ENCODE measurements at places on chromosomes 2 and 18.

- no peak for DNase-seq
Observed at GRCh38 chr2:174210862-174211261, 37.5 kb downstream of the OLA1 start.

DNA sequence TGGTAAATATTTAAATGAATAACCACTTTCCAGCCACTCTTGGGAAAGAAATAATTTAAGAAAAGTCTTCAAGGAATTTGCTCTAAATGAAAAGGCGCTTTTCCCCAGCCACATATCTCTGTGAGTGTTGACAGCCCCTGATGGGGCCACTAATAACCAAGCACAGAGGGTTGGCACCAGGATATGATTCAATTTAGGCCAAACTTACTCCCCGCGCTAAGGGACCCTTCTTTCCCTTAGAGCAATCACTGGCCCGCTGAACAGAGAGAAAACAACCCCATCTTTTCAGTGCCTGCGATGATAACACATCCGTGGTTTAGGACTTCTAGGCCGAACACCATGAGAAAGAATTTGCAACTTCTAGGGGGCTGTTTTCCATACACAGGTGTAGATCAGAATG is 310.8 kb downstream of the EIPR1 start:
- no peak for DNase-seq

DNA sequence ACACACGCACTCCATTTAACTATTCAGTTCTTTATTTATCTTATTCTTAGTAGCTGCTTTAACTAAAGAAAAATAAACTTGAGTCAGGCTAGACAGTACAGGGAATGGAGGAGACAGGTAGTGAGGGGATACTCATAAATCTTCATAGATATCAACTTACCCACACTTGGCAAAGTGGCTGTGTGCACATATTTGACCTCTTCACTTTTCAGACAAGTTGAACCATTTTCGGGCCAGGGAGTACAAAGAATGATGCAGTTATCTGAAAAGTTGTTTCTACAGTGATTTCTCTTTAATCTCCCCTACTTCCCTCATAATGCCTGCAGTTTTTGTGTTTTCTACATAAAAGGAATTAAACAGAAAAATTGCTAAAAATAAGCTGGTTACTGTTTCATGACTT is 307.5 kb downstream of the GULP1 start:
- no peak for DNase-seq

GRCh38 chr2:158013891-158014290 is 87.8 kb upstream of the UPP2 start:
- no peak for DNase-seq

DNA sequence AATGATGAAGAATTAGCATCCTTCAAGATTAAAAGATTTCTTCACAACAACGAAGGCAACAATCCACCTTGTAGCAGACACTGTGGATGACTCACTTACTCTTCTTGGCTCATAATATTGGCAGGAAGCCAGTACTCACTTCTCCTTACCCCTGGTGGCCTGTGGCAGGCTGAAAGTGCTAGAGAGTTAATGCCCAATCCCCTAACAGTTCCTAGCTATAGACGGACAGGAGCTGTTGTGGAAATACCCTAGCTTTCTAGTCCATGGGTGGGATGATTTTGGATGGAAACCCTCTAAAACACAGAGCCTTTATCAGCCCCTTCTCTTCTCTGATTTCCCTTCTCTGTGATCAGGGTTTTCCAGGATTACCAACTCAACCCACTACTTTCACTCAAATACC is 128.6 kb upstream of the NYAP2 start:
- peak; percentile 92 for DNase-seq

GRCh38 chr2:202376460-202377206 is 506 bp downstream of the BMPR2 start:
- peak; percentile 48 for DNase-seq

DNA sequence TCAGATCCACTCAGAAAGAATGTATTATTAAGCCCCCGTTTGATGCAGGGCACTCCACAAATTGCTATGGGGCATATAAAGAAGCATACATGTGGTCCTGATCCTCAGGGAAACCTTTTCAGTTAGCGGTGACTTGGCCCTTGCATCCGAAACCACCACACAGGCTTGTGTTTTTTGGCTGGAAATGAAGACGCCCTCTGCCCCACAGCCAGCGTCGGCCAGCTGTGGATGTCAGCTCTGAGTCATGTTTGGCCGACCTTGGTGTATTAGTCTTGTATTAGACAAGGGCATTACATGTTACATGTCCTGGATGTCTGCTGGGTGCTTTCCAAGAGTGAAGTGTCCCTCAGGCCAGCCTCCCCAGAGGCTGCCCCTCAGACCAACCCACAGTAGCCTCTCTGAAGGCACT is 107.6 kb upstream of the MAP3K20 start:
- no peak for DNase-seq

DNA sequence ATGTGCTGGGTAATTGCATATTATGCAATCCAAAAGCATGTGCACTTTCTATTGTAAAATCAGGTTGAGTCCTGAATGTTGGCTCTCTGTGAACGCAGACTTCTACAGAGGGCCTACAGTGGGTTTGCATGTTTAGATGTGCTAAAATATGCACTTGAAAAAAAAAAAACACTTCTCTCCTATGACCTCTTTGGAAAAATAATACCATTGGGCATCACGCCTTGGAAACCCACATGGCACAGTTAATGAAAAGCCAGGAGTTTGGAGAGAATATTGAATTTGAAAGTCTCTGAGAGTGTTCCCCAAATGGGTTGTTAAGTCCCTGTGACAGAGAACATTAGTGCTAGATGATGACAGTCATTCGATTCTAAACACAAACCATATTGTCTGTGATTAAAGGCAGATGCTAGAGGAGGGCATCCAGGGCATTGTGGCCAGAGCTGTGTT is 710.4 kb upstream of the PIK3C3 start:
- no peak for DNase-seq

DNA sequence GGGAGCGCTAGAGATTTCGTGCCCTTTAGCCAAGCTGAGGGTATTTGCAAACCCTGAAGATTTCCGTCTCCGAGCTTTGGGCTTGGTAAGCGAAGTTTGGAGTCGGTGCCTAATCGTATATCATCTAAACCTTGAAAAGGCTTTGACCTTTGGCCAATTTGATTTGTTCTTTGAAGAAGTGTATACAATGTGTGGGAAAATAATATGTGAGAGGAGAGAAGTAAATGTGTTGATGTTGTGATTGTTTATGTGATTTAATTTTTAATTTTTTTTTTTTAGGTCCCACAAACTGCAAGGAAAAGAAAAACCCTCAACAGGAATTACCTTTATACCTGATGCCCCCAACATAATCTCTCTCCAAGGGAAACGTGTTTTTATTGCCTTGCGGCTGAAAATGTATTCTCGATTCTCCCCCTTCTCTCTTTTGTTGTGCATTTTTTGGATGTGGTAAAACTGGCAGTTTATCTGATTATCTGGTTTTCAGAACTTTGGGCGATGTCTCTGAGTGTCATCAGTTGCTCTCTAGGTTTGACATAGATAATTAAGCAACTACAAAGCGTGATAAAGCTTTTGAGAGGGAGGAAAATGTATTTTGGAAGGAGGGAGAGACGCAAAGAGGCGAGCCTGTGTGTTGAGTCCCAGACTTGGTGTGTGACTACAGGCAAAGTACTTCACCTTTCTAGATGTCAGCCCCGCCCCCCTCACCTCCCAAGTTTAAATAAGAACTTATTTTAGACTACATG is 912 bp upstream of the FBXO11 start:
- DNase-seq = peak; percentile 48

DNA sequence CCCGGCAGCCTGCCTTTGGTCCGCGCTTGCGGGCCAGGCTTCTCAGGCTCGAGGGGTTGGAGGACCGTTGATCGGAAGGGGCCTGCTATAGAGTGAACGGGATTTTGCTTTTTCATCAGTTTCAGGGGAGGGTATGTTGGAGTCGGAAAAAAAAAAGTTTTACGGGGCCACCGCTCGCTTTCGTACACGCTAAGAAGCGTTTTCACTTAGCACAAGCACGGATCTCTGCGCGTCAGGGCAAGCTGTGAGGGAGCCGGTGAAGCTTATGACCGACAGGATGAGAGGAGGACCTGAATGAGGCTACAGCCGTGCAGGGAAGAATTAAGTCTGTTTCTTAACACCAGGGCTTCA is 443 bp downstream of the CPSF3 start:
- DNase-seq = peak; percentile 61

- DNase-seq = no peak
Observed at GRCh38 chr2:47357483-47357882, 45.5 kb upstream of the MSH2 start.

DNA sequence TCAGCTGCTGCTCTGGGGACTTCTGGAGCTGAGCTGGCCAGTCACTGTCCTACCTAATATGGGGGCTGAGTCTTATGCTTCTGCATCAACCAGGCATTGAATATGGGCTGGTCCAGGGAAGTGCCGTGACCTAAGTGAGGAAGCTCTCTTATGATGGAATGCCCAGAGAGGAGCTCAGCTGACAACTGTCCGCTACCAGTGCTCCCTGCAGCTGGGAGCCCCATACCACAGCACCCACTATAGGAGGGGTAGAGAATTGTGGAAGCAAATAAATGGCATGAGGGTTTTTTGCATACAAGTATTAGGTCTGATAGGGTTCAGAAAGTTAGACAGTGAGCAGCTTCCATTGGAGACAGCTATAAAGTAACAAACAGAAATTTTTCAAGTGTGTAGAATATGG is 4.5 kb downstream of the TIMM21 start:
- no peak for DNase-seq

- DNase-seq = peak; percentile 52
Observed at GRCh38 chr18:36284671-36285295, 12.7 kb upstream of the FHOD3 start.

DNA sequence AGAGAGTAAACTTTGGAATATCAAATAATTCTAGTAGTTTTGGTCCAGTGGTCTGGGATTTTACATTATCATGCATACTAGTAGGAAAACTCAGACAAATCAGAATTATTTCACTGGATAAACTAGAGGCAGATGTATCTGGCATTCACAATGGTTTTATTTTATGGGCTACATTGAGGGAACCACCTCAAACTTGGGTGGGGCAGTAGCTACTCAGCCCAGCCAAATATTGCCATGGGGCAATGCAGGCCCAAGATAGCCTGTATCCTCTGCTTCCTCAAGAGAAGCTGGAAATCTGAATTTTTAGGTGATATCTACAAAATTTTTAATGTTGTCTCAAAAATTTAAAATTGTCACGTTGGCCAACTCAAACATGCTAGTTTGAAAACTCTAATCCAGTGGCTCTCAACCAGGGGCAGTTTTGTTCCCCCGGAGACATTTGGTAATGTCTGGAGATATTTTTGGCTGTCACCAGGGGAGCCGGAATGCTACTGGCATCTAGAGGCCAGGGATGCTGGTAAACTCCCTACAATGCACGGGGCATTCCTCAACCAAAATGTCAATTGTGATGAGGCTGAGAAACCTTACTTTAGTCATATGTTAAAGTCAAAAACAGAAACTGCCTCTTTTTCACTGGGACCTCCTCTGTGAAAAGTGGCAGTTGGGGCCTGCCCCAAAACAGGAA is 172.8 kb upstream of the SPRED2 start:
- DNase-seq = peak; percentile 39

DNA sequence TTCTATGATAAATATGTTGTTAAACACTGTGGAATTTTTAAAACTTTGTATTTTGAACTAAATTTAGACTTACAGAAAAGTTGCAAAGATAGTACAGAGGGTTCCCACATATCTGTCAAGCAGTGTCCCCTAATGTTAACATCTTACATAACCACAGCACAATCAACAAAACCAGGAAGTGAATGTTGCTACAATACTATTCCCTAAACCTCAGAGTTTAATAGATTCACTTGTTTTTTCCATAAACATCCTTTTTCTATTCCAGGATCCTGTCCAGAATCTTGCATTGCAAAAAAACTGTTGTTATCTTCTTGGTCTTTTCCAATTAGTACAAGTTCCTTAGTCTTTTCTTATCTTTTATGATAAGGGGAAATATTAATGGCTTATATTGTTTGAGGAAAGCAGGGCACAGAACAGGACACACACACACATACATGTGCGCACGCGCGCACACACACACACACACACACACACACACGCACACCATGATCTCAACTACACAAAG is 251.1 kb upstream of the TRIB2 start:
- no peak for DNase-seq

DNA sequence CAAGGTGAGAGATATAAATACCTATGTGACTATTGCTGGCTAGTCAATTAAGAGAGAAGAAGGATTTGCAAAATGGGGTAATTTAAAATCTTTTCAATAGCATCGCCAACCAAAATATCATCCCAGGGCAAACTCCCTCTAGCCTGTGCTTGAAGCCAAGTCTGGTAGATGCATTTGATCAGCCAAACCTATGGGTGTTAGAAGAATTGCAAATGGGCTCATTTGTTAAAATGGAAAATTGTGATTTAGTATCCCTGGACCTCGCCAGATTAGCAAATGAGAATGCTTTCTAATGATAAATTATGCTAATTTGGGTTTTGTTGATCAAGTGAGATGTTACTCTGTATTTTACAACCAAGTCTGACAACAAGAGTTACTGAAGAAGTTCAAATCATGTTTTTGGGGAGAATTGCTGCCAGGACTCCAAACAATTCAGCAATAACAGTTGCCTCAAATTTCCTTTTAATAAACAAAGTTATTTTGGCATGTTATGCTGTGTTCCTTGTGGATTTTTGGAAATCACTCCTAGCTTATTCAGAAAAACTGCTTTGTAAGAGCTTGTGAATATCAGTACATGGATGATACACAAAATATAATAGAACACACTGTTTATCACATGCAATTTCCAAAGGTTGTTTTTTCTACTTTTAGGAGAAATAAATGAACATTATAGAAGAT is 272.5 kb upstream of the PARD3B start:
- no peak for DNase-seq

- DNase-seq = no peak
Observed at GRCh38 chr18:34258176-34258575, 33.5 kb upstream of the NOL4 start.

DNA sequence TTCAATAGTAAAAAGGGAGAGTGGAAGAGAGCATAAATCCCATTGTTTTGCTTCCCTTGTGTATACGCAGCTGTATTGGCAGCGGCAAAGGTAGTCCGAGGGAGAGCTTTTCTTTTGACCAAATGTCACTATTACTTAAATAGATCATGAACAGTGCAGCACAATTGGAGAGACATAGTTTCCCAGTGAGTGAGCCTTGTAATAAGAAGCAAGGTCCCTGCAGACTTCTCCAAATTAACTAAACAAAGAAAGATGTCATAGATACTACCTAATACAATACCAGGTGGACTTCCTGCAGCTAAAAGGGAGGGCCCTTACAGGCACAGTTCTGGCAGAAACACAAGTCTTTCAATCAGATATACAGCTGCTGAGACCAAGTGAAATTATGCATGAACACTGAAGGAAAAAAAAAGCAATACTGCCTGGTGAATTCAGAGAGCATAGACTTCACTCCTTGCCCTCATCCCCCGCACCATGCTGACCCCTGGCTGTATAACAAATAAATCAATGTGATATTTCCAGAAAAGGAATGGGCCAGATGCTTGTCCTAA is 404.7 kb upstream of the CDH2 start:
- DNase-seq = no peak

GRCh38 chr2:23533338-23533695 is 148.3 kb downstream of the KLHL29 start:
- no peak for DNase-seq

DNA sequence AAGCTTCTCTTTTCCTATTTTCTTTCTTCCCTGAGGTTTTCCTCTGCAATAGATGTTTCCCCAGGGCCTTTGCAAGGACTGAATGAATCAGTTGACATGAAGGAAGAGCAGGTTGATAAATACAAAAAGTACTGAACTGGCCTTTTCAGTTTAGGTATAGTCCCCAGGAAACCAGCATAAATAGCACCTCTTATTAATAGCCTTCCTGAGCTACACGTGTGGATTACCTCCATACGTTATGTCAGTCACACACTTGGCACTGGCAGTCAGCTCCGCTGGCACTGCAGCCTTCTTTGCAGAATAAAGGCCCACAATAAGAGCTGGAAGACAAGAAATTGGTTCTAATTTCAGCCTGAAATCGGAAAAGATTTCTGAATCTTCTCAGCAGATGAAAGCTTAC is 60.7 kb downstream of the KCTD18 start:
- no peak for DNase-seq
